ENCODE measurements at places on chromosomes 16 and 17.

- DNase-seq: no peak
Observed at GRCh38 chr16:4684763-4685162, 8.6 kb upstream of the NUDT16L1 start.

DNA sequence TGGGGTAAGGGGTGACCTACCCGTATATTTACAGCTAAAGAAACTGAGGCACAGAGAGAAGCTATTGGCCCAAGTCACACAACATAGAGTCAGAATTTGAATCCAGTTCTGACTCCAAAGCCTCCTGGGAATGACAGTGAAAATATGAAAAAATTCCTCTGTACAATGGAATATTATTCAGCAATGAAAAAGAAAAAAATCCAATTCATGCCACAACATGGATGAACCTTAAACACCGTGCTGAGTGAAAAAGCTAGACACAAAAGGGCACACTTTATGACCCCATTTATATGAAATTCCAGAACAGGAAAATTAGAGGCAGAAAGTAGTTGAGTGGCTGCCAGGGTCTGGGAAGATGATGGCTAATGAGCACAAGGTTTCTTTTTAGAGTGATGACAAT lies 75.4 kb downstream of the LITAF start:
- DNase-seq: no peak

DNA sequence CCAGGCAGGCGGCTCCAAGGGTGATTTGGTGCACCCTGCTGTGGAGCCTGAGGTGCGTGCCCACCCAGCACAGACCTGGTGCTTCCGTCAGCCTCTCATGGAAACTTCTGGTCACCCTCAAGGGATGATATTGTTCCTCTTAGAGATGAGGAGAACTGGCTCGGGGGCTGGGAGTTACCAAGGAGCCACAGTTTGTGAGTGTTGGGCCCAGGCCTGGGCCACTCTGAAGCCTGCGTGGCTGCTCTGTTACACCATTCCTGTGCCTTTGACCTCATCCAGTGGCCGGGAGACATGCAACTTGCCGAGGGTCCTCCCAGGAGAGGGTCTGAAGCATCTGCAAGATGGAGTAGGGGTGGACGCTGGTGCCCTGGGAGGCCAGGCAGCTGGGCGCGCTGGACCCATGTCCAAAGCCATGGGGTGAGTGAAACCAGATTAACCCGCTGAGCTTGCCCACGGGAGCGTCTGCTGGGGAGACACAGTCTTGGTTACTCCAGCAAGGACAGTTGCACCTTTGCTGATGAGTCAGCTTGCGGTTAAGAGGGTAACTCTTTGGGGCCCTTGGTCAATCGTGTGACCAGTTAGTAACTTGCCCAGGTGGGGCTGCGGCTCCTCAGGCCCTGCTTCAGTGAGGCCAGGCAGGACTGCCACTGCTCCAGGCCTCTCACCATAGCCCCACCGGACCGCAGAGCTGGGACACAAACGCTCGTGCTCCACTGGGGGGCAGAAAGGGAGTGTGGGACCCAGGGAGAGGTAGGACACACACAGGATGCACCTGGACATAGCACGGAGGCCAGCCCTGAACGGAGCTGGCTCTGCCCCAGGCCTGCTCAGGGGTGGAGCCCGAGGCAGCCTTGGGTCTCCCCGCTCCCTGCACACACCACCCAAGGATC lies 7.5 kb downstream of the C16orf90 start:
- no peak for DNase-seq

DNA sequence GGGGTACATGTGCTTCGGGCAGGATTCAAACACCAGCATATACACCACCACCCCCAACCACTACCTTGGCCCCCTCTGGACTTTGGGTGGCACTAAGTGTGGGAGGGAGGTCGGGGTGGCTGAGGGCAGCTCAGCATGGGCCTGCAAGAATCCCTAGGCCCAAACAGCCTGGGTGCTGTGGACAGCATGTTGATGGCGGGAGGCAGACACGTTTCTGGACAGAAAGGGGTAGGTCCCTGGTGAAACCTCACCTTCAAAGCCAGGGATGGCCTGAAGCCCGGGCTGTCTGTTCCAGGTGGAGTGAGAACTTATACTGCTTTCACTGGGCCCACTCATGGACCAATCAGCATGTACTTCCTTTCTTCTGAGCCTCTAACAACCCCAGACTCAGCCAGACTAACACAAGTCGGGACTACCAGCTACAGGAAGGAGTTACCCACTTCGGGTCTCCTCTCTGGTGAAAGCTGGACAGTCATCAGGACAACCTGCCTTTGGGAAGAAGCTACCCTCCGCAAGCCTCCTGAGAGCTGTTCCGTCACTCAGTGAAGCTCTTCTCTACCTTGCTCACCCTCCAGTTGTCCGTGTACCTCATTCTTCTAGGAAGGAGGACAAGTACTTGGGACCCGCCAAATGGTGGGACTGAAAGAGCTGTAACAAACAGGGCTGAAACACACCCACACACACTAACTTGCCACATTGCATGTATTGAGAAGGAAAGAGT lies 203.0 kb downstream of the CPPED1 start:
- DNase-seq: no peak

- no peak for DNase-seq
Observed at GRCh38 chr16:49472598-49472997, 99.0 kb downstream of the C16orf78 start.

Data from stimulated activated CD8-positive, alpha-beta memory T cell treated with anti-CD3 and anti-CD28 coated beads, Interleukin-15, amount 100 ng/mL, for 24 hours (primary cell).